ENCODE measurements at places on chromosomes 16 and 17. TPM values are rescaled to one million over a fixed set of nuclear protein-coding genes. Genes with fewer than 3 reads are reported as not detected.

DNA sequence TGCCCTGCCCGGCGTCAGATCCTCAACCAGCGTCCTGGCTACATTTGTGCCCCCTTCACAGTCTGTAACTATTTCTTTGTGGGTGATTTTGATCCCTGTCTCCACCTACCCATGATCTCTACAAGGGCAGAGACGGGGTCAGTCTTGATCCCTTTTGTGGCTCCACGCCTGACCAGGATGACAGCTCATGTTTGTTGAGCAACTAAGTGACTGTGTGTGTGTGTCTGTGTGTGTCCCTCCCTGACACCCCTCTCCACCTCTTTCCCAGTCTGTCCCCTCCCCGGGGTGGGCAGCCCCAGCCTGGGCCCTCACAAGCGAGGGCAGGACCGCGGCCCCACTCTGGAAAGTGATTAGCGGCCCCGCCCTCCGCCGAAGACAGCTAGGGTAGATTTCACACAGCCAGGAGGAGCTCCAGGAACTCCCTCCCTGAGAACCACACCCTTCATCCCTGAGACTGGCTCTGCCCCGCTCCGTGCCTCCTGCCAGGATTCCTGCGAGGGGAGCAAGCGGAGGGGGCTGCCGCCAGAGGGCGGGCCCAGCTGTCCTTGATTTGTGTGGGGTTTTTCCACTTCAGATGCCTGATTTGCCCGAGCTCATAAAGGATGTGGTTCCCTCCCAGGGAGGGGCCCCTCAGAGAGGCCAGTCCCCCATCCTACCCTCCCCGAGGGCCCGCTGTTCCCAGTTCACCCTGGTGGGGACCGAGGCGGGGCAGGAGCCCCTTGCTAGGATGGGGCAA is 5.3 kb upstream of the HS3ST6 start:
- no peak for DNase-seq

- DNase-seq = no peak
Measured at GRCh38 chr16:23566724-23567123, 9.2 kb downstream of the UBFD1 start.

The CCL3 gene
- total RNA-seq = 77.2 TPM

GRCh38 chr17:61862105-61862574 is 1.2 kb downstream of the BRIP1 start:
- no peak for DNase-seq

DNA sequence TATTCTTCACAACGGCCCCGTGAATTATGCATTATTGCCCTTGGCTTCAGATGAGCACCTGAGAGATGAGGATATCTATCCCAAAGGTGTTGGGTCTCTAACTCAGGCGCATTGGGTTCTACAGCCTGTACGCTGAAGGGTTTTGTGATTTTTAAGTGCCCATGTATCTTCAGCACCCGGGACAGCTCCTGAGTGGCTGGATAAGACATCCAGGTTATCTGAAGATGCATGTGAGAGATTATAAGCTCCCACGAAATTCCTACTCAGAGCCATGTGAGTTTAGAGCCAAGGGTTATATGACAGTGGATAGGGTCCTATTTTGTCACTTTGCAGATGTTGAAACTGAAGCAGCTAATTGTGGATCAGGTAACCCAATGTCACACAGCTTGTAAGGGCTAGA is 612.3 kb upstream of the EEF2KMT start:
- no peak for DNase-seq

The PFAS gene
- total RNA-seq = 75.1 TPM

- no peak for DNase-seq
Measured at GRCh38 chr17:28967221-28968135, 16.2 kb upstream of the PHF12 start.

DNA sequence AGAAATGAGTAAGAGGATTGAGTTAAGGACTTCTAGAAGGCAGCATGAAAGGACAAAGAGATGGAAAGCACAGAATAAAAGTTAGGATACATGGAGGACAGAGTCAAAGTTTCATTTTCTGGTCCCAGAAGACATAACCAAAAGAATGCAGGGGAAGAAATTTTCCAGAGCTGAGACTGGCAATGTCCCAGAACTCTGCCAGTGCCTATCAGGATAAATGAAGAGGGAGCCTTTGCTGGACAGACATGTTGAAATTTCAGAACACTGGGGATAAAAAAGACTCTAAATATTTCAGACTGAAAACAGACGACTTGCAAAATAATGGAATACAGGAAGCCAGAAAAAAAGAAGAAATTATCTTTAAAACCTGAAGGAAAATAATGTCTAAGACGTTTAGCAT is 55.7 kb downstream of the NT5M start:
- DNase-seq = no peak

DNA sequence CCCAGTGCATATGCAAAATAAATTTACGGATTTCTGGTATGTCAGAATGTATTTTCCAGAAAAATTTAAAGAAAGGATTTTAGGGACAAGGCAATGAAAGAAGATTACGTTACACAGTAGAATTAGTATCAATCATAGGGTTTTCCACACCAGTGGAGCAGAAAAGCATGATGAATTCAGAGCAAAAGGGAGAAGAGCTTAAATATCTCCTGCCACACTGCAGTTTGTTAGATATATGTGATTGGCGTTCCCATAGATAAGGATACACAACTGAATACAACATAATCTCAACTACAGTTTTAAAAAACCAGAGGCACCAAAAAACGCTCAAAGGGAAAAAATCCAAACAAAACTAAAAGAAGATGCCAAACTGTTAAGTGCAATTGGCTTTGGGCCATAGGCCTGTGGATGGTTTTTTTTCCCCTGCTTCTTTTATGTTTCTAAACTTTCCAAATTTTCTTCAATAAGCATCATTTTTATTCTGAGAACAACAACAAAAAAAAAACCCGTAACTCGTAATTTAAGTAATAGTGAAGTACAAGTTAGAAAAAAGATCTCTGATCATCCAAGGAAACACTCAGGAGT is 22.3 kb downstream of the MARF1 start:
- no peak for DNase-seq

The PIP4K2B gene
- total RNA-seq = 37.6 TPM

Data from activated CD8-positive, alpha-beta memory T cell treated with anti-CD3 and anti-CD28 coated beads, Interleukin-2, amount 10 ng/mL, durations not matched to agents 7 days and 5 days (primary cell).